ENCODE measurements at places on chromosomes 2 and 18. TPM values are rescaled to one million over a fixed set of nuclear protein-coding genes. Genes with fewer than 3 reads are reported as not detected.

The NAGK gene
- 75.3 TPM for total RNA-seq

The SLC11A1 gene
- 0.21 TPM for total RNA-seq

The C1QL2 gene
- not detected for total RNA-seq

- DNase-seq = no peak
Measured at GRCh38 chr2:204869132-204869823, 324.0 kb downstream of the PARD3B start.

DNA sequence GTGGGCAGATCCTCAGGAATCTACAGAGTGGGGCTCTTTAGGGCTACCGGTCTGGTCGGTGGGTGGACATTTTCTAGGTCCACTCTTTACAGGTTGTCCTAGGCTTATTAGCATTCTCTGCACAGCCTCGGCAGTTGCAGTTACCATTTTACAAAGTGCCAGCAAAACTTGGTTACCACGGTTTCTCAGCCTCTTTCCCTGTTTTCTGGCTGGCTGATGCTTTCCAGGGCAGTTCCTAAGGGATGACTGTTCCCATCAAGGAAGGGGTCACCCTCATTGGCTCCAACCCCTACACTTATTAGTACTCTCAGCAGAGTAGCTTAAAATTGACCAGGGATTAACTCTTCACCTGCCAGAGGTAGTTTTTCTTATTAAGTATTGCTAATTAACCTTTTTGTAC lies 2.0 kb upstream of the AQP4 start:
- DNase-seq = no peak

DNA sequence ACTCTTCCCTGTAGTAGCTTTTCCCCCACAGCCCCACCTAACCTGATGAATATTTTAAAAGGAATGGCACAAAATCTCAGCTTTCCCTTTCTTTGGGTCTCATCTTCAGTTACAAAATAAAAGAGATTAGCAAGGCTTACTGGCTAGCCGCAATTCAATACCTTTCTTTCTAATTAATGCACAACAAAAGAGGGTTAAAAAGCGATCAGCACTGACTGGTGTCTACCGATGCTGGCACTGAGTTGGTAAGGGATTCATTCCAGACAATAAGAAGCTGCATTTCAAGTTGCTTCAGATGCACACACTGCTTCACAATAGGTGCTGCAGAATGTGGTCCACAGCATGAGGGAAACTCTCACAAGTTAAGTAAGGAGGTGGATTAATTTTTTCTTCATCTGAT lies 41.9 kb downstream of the HDHD2 start:
- no peak for DNase-seq

The ACADL gene
- not detected for total RNA-seq

The MAIP1 gene
- 21.9 TPM for total RNA-seq

DNA sequence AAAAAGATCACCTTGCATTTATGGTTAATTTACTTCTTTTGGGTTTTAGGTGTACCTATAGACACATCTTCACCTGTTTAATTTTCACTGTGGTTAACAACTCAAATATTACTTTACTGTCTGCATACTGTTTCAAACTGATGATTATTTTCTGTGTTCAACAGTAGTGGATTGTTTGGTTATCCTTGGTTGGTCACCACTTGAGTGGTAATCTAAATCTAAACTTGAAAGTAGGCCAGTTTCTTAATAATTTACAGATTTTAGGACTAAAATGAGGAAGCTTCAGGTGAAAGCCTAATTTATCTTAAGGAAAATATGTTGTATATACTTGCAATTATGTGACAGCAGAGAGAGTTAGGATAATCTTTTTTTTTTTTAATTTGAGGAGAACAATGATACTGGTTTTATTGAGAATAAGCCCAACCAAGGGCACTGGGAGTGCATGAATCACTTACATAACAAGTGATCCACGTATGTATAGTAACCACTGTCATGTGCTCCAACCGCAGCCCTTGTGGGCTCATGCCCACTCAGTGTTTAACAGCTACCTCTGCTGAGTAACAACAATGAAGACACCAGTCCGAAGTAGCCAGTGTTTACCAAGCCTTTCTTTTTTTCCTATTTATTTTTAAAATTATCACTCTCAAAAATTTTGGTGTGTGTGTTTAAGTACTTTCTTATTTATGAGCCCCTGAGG lies 31.0 kb upstream of the WDSUB1 start:
- no peak for DNase-seq

DNA sequence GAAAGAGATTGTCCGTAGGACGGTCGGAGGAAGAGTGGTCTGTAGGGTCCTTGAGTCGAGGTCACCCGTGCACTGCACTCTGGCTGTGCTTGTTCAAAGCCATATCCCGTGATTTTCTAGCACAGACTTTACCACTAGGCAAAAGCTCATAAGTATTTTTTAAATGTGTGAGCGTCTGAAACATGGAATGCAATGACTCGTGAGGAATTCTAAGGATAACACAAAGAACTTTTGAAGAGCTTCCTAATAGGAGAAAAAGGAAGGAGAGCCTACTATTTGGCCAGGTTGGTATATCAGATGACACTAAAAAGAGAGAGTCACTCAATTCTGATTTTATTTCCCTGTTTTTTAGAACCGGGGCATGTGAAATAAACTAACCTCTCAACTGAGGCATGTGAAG lies 68.3 kb downstream of the CD28 start:
- no peak for DNase-seq

The INPP5D gene
- 122 TPM for total RNA-seq

The UCN gene
- 2.6 TPM for total RNA-seq

GRCh38 chr18:6960656-6961055 lies 156.9 kb downstream of the LAMA1 start:
- no peak for DNase-seq

DNA sequence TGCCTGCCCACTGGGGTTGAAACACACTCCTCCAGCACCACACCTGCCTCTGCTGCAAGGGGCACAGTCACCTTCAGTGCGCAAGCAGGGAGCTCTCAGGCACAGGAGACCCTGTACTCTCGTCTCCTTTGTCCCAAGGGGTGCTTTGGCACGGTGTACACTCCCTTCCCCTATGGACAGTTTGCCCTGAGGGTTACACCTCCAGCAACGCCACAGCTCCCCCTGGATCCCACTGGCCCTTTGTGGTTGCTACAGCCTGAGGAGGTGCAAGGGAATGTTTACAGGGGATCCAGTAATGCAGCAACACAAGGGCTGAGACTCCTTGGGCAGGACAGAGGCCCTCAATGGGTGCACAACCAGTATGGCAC lies 45.2 kb upstream of the FAM117B start:
- DNase-seq = no peak

The CHRNG gene
- total RNA-seq = not detected

The PAX8 gene
- 0.55 TPM for total RNA-seq

DNA sequence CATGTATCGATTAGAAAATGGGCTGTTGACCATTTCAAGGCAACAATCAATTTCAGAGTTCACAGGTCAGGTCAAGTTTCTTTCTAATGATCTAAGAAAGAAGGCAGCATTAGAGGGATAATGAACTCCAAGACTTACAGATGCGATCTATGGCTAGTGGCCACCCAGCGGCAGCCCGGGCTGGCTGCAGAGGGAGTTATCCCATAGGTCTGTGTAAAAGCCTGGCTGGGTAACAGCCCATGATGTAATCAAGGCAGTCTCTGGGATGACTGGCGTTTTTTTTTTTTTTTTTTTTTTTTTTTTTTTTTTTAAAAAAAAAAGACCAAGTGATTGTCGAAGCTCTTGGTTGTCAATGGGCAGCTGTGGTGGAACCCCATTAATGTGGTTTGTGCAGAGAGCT lies 171.1 kb upstream of the SKOR2 start:
- no peak for DNase-seq

The KCNK3 gene
- not detected for total RNA-seq

- DNase-seq = no peak
Measured at GRCh38 chr2:238644095-238645081, 203.5 kb upstream of the TWIST2 start.

DNA sequence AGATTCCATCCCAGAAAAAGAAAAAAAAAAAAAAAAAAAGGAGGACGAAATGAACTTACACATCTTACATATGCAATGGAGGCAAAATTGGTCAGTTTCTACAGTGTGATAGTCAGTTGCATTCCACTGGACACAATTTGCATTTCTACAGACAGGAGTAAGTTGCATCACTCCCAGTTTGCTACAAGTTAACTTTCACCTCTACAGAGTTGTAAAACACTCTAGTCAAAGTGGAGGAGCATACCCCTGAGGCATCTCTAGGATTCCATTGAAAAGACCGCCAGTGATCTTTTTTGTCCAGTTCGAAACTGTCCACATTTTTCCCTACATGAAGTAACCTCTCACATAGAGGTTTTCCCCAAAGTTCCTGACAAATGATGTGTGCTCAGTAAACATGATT lies 202.8 kb downstream of the VAPA start:
- DNase-seq = no peak
